ENCODE measurements at places on chromosomes 7 and 10.

GRCh38 chr7:116273283-116273917 lies 63.1 kb downstream of the TES start:
- DNase-seq, result no peak

DNA sequence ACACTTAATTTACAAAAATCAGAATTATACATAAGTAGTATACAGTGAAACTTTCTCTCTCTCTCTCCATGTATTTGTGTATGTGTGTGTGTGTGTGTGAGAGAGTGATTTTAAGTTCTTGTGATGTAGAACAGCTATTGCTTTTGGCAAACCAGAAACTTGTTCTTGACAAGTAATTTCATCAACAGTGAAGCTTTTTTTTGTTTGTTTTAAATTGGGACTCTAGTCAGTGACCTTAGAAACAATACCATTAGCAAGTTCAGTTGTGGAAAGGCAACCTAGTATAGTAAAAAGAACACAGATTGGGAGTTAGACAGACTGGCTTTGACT lies 319.1 kb downstream of the PTEN start:
- no peak for DNase-seq

DNA sequence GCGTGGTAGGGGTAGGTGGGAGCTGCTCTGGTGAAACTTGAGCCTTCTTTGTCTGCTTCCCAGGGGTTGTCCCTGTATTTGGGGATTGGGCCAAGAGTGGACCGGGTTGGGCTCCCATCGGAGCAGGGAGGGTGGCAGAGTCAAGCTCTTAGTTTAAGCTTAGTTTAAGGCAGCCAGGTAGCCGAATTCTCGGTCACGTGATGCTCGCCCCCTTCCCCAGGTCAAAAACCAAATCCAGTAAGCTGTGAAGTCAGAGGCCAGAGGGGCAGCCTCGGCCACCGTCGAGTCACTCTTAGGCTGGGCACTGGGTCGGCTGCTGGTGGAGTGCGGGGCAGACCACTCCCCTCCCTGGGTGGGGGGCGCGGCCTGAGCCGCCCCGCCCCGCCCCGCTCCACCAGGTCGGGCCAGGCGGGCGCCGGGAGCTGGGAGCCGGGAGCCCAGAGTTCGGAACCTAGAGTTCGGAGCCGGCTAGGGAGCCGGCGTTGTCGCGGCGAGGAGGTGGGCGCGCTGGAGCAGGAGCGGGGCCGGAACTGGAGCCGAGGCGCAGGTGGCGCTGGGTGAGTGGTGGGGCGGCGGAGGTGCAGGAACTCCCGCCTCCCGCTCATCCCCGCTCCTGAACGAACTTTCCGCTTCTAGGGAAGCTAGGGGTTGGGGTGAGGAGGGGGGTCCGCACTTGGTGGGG lies 2.8 kb upstream of the LZTS2 start:
- DNase-seq, result no peak

- DNase-seq, result no peak
Measured at GRCh38 chr10:79274279-79275104, 72.8 kb upstream of the PPIF start.

DNA sequence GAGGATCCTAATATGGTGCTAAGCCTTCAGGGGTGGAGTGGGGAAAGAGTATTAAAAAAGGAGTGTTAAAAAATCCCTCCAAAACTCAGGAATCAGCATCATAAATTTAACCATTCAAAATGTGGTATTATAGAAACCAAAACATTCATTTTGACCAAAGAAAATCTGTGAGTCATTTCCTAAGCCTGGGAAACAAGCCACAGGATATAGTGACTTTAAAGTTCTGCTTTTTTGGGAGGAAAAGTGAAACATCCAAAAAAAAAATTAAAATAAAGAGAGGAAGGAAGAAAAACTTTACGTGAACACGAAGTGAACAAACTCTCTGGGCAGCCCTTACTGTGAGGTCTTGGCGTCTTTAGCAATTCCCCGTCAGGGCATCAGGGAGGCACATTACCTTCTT lies 74.0 kb upstream of the GSDME start:
- no peak for DNase-seq

- no peak for DNase-seq
Measured at GRCh38 chr7:53218730-53219504, 183.5 kb downstream of the POM121L12 start.

DNA sequence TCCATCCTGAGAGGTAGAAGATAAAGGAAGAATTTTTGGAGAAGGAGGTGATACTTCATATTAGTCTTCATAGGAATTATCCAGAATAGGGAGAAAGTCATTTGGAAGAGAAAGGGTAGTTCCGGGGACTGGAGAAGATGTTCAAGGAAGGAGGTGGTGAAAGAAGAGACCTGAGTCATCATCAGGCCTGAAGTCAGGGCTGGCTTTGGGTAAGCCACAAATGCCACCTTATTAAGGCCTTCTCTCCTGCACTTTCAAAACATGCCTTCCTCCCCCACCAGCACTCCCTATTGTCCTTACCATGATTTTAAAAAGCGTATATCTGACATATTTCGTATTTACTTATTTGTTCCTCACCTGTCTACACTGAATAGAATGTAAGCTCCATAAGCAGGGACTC lies 112.2 kb upstream of the LRGUK start:
- DNase-seq, result no peak

GRCh38 chr10:72709041-72709440 lies 17.1 kb downstream of the MCU start:
- DNase-seq, result no peak

- peak; percentile 70 for DNase-seq
Measured at GRCh38 chr7:5629941-5630340, 151.5 kb downstream of the RNF216 start.

GRCh38 chr10:93034426-93034825 lies 26.2 kb upstream of the CYP26C1 start:
- DNase-seq, result no peak

DNA sequence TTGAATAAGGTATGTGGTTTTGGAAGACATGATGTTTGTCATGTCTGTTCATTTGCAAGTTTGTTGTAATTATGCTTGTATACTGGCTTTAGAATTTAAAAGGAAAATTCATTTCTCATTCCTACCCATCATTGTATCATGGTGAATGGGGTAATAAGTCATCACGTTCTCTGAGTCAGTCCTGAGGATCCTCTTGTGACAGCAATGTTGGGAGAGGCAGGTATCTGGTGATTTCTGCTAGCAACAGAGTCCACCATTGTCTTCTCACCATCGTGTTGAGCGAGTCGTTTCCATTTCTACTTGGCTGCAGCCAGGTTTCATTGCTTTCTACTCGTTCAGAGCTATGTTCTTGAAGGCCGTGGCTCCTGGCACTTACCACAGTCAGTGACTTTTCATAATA lies 16.3 kb downstream of the CUL1 start:
- no peak for DNase-seq

DNA sequence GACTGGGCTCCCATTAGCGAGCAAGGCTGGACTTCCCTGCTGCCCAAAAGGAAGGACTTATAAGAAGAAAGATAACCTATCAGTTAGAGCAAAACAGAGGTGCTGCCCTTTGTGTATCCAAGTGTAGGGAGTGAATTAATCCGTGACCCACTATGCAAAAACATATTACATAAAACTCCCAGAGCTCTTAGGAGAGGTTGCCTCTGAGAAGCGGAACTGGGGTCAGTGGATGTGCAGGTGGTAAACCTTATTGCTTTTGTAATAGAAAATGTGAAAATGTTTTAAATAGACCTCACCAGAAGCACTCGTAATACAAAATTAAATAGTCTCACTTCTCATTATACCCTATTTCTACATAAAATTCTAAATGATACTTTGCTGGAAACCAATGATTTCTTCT lies 17.1 kb upstream of the IL6 start:
- no peak for DNase-seq

GRCh38 chr7:116395141-116395791 lies 104.3 kb upstream of the CAV2 start:
- peak; percentile 43 for DNase-seq

- DNase-seq, result no peak
Measured at GRCh38 chr7:19079066-19079465, 38.4 kb downstream of the TWIST1 start.

DNA sequence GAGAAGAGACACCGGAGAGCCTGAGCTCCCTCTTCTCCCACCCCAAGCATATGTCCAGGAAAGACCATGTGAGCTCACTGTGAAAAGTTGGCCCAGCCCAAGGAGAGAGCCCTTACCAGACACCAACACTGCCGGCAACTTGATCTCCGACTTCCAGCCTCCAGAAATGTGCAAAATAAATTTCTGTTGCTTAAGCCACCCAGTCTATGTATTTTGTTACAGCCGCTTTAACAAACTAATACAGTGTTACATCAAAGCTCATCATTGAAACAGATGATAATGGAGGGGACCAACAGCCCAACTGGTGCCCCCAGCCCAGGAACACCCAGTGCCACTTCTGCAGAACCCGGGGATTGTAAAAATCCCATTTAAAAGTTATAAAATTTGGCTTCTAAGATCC lies 18.9 kb downstream of the RGR start:
- no peak for DNase-seq

DNA sequence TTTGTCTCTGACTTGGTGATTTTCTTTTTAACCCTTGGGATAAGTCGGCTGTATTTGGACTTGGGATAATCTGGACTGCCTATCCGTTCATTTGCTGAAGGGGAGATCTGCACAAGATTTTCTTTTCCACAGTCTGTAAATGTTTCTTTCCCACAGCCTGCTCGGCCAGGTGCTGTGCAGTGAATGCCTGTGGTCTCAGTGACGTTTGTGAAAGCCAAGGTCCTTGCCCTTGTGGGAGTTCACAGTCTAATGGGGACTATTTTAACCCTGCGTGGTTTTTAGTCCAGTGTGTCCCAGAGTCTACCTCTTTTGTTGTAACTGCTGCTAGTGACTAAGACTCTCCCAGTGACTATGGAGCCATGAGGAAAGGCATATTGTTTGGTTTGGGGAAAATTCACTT lies 8.9 kb downstream of the PNLIP start:
- no peak for DNase-seq

GRCh38 chr10:64535131-64535867 lies 1014.1 kb downstream of the REEP3 start:
- DNase-seq, result no peak
